Cardiac septum (tissue), 1 donor: ENCODE measurements at places on chromosomes 7 and 10. TPM values are rescaled to one million over a fixed set of nuclear protein-coding genes. Genes with fewer than 3 reads are reported as not detected.

PDIA4 gene
- total RNA-seq: 38.5 TPM

CPN1 gene
- not detected for total RNA-seq

NANOS1 gene
- total RNA-seq: 10.3 TPM

MYH16 gene
- not detected for total RNA-seq

FGFR2 gene
- 0.19 TPM for total RNA-seq

ZNF503 gene
- total RNA-seq: 3.3 TPM
